Urinary bladder (tissue), 4 donors: ENCODE measurements at places on chromosomes 6 and 20. TPM values are rescaled to one million over a fixed set of nuclear protein-coding genes. Genes with fewer than 3 reads are reported as not detected.

- no peak for DNase-seq
These were observed 51.5 kb upstream of the MTHFD1L start for GRCh38 chr6:150813993-150814359.

The PTCHD4 gene
- polyA plus RNA-seq = 0.03 TPM

DNA sequence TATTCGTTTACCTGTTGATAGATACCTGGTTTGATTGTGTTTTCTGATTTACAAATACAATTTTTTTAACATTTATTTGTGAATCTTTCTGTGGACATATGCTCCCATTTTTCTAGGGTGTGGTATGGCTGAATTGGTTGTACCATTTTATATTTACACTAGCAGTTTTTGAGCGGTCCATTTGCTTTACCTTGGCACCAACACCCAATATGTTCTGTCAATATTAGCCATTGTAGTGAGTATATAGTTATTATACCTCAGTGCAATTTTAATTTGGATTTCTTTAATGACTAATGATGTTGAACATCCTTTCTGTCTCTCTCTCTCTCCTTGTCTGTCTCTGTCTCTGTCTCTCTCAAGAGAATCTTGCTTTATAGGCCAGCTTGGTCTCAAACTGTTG lies 278.5 kb downstream of the CDKAL1 start:
- no peak for DNase-seq

DNA sequence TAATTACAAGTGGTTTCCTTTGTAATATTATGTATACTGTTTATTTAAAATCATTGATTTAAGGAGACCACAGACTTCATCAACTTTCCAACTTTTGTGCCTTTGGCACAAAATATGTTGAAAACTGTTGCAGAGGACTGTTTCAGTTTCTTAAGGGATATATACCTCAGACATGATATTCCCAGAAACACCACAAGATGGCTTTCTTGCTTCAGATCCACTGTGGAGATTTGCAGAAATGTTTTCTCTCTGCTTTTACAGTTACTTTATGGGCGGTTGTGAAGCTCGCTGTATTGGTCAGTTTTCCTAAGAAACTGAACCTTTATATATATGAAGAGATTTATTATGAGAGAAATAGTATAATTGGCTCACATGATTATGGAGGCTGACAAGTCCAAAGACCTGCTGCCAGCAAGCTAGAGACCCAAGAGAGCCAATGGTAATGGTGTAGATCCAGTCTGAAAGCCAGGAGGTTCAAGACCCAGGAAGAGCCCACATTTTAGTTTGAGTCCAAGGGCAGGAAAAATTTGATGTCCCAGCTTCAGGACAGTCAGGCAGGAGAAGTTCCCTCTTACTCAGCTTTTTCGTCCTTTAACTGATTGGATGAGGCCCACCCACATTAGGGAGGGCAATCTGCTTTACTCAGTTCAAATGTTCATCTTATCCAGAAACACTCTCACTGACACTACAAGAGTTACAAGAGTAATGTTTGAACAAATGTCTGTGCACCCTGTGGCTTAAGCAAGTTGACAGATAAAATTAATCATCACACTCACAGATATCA lies 12.8 kb downstream of the ME1 start:
- DNase-seq = peak; percentile 28

- no peak for DNase-seq
These were observed 25.9 kb downstream of the TMX4 start for GRCh38 chr20:7993703-7994102.

GRCh38 chr6:116446399-116446798 lies 14.8 kb upstream of the CALHM6 start:
- no peak for DNase-seq

The GGTLC1 gene
- not detected for polyA plus RNA-seq

The SLC22A7 gene
- polyA plus RNA-seq = 0.15 TPM
